Heart left ventricle (tissue), 16 donors: ENCODE measurements at places on chromosomes 5 and 9. TPM values are rescaled to one million over a fixed set of nuclear protein-coding genes. Genes with fewer than 3 reads are reported as not detected.

DNA sequence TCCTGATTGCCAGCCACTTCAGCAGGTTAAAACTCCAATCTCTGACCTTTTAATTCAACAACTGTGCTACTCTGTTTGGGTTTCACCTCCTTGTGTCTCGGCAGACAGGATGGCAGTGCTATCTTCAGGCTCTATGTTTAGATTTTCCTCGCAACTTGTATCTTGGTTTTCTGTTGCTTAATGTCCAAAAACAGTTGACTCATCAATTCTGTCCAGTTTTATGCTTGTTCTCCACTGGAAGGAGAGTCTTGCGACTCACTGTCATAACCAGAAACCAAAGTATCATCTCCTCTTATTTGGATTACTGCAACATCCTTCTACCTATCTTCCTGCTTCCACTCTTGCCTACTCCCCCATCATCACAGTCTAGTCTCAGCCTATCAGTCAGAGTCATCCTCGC lies 130.9 kb upstream of the ADAMTS16 start:
- no peak for DNase-seq

DNA sequence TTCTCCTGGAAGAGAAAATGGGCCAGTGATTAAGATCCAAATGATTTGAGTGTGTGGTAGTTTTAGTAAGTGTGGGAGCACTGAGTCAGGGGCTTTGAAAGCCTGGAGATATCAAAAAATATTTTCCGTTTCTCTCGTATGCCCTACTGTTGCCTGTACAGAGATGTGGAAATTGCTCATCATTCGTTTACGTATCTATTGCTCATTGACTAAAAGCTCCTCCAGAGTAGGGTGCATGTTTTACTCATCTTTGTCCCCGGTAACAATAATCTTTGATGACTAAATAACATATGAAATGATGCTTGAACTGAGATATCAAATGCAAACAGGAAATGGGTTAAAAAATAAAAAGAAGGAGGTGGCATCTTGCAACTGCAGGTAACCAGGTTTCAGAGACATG lies 114.2 kb upstream of the FST start:
- no peak for DNase-seq

DNA sequence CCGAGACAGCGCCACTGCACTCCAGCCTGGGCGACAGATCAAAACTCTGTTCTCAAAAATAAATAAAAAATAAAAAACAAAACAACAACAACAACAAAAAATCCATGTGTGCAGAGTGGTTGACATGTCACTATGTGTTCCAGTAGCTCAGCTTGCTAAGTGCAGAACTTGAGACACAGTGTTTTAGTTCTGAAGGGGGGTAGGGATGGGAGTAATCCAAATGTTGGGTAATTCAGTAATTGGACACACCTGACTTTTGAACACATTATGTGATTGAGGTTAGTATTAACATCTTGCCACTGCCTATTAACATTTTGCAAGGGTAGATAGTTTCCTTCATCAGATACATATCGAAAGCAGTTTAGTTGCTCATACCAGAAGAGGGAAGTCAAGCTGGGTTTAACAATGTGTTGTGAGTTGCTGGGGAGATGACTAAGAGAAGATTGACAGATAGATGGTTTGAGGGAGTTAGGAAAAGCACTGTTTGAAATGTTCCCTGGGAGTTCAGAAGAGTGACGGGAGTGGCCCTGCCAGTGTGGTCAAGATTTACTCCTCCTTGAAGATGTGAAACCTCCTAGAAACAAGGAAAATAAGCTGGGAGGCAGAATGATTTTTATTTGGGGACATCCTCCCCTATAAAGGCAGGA lies 928 bp downstream of the HACD4 start:
- no peak for DNase-seq

GRCh38 chr9:2957656-2958200 lies 113.8 kb upstream of the PUM3 start:
- DNase-seq: no peak

GRCh38 chr9:27206041-27206440 lies 90.9 kb downstream of the EQTN start:
- no peak for DNase-seq

GRCh38 chr5:7856855-7857254 lies 5.9 kb upstream of the CFAP90 start:
- no peak for DNase-seq

GRCh38 chr5:43065387-43065947 lies 25.3 kb upstream of the ANXA2R start:
- DNase-seq: no peak

DNA sequence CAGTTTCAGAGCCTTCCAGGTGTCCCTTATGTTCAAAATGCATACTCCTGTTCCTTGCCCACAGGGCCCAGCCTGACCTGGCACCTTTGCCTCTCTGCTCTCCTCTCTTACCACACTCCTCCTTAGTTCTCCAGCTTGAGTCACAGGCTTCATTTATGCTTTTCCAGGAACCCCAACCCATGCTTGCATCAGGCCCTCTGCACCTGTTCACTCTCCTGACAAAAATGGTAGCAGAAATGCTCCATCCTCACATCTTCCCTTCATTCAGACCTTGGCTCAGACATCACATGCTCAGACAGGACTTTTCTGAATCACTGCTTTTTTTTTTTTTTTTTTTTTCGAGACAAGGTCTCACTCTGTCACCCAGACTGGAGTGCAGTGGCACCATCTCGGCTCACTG lies 15.1 kb upstream of the RNF145 start:
- no peak for DNase-seq

Gene MLANA
- polyA plus RNA-seq: not detected

Gene TLX3
- polyA plus RNA-seq: not detected

DNA sequence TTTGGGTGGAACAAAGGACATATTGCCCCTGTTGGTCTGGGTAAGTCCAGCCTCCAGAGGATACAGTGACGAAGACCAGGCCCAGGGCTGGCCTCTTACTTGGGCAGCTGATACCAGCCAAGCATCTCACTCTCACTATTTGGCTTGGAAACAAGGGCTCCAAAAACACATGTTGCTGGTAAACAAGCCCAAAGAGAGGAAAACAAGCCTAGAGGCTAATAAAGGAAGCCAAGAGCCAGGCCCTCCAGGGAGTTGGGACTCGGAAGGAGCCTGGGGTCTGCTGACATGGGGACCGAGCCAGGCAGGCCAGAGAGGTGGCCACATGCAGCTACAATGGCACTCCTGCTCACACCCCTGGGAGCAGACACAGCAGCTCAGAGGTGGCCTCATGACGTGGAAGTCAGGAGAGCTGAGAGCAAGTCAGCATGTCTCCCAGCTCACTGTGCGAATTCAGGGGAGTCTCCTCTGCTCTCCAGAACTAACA lies 5.7 kb downstream of the SPARC start:
- DNase-seq: no peak

GRCh38 chr9:111831371-111832108 lies 36.8 kb upstream of the SHOC1 start:
- no peak for DNase-seq

- no peak for DNase-seq
These were observed 416.9 kb upstream of the IRX4 start for GRCh38 chr5:2299388-2300220.

DNA sequence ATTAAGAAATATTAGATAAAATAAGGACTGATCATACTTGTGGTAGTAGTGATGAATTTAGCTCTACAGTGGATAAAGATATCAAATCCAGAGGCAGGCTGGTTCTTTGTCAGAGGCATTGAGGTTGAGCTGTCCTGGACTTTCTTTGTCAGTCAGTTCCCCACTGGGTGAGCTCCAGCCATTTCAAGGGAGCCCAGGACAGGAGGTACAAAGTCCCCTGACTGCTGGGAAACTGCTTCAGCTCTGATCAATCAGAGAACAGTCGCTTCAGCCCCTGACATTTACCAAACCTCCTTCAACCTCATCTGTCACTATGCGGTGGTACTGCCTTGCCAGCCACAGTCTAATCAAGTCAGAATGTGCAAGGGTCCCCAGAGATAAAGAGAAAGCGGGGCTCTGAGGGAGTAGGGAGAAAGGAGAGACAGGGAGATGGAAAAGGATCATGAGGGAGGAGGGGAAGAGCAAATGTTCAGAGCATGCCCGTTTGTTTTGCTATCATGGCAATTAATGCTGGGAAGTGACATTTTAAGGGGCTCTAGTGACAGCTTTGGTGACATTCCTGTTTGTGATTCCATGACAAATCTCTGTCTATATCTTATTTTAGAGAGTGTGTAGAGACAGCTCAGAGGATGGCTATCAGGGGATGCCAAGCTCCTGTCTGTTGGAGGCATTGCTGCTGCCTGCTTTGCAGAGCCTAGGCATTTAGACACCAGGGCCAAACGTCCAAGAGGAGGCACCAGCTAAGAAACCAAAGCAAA lies 223.2 kb downstream of the ASTN2 start:
- no peak for DNase-seq

Gene OTP
- polyA plus RNA-seq: not detected

Gene IFNA2
- polyA plus RNA-seq: not detected

- no peak for DNase-seq
These were observed 363.3 kb upstream of the GRIN3A start for GRCh38 chr9:102101723-102102122.

Gene LSM11
- polyA plus RNA-seq: 2.9 TPM

- peak; percentile 36 for DNase-seq
These were observed 87.5 kb upstream of the RANBP3L start for GRCh38 chr5:36389245-36389644.

DNA sequence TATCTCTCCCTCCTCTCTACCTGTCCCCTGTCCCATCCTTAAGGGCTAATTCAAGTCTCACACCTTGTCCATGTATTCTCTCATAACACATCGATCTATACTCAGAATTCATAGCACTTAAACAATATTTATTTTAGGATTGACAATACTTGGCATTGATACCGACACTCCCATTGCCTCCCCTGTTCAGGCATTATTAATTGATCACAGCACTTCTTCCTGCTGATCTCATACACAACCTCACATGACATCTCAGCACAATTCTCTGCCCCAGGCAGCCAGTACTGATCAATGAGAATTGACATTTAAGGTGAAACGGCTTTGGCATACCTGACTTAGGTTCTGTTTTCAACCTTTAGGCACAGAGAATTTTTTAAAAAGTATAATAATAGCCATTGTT lies 582.4 kb upstream of the BRINP1 start:
- no peak for DNase-seq

DNA sequence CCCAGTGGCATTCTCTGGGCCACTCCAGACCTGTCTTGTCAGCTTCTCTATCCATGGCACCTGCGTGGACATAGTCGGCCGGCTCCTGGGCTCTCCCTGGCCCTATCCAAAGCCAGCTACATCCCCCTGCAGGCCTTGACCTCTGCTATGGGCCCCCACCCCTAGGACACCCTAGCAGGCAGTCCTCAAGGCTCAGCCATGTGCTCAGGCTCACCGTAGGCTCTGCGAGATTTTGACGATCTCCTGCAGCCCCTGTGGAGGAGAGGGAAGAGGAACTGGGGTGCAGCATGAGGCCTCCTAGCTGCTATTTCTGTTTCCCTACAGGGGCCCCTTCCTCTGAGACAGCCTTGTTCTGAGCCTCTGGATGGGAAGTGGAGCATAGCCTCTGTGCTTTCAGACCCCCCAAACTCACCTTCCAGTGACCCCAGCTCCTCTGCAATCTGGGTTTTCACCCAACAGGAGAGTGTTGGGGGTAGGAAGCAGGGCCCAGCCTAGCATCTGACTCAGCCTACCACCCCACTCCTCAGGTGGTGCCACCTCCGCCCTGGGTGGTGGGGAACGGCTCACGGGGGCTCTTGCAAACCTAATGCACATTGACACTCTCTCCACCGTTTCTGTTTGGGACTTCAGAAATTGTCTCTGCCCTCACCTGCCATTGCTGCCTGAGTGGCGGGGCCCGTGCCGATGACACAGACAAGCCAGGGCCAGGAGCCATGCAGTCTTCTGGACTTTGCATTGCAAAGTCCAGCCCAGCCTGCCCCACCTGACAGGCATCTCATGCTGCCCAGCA lies 36.7 kb downstream of the HRH2 start:
- DNase-seq: no peak

Gene MYMK
- not detected for polyA plus RNA-seq

- DNase-seq: no peak
These were observed 1.3 kb downstream of the ERBIN start for GRCh38 chr5:65927503-65928321.

DNA sequence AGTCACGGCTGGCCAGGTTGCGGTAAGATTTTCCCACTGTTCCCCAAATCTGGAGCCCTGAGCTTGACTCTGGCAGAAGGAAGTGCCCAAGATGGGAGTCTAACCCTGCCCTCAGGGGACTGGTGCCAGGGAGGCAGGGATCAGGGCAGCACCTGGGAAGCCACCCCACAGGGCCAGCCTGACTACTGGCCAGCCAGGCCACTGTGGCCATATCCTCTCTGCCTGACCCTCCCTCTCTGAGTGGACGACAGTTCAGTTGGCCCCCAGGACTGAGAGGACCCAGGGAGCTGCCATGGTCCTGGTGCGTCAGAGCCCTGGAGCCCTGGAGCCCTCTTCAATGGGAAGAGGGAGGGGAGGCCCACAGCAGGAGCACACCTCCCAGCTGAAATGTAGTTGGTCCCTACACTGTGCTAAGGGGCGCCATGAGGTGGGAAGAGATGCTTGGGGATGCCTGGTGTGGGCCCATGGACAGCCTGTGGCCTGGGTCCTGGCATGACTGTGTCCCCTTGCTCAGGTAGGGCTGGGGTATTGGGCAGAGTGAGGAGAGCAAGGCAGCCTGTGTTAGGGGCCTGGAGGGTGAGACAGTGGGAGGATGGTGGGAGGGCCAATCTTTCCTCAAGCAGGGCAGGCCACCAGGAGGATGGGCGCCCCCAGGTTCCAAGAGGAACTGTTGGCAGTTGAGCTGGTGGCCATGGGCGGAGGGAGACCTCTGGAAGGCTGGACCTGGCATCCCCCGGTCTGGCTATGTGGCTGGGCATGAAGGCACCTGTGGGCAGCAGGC lies 81.1 kb downstream of the PHF2 start:
- DNase-seq: peak; percentile 11

DNA sequence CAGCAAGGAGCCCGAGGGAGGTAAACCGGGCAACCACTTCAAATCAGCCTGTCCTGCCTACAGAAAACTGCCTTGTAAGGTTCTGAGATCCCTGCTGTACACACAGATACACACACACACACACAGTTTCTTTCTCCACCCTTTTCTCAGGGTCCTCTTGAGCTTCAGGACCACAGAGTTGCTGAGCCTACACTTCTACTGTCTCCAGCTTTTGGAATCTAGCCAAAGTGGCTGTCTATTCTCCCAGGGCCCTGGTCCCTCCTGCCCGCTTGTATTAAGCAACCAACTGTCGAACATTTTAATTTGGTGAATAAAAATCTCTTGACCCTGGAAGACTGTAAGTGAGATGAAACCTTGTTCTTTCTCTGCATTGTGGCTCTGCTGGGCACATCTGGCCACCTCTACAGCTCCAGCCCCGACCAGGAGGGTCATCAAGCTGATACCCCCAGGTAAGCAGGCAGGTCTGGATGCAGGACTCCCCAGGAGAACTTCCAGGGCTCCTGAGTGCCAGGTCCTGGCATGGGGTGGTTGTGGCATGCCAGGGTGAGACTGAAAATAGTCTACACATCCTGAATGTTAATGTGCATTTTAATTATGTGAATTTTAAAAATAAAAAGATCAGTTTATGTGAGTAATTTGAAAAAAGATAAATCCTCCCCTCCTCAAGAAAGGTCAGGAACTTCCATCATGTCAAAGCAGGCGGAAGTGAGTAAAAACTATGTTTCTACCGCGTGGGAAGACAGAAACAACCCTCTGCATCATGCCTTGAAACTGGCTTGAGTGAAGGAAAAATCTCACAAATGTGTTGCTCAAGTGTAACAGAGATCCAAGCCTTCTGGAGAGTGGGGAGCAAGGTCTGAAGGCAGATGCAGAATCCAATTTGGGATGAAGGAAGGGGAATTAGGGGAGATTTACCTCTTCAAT lies 15.0 kb upstream of the S1PR3 start:
- peak; percentile 10 for DNase-seq

Gene SLC6A19
- not detected for polyA plus RNA-seq

Gene FAT2
- polyA plus RNA-seq: 0.04 TPM
